ENCODE measurements at places on chromosomes 3 and 15. TPM values are rescaled to one million over a fixed set of nuclear protein-coding genes. Genes with fewer than 3 reads are reported as not detected.

WDR53 gene
- polyA plus RNA-seq, result 18.5 TPM

TM4SF18 gene
- polyA plus RNA-seq, result 29.8 TPM

DNA sequence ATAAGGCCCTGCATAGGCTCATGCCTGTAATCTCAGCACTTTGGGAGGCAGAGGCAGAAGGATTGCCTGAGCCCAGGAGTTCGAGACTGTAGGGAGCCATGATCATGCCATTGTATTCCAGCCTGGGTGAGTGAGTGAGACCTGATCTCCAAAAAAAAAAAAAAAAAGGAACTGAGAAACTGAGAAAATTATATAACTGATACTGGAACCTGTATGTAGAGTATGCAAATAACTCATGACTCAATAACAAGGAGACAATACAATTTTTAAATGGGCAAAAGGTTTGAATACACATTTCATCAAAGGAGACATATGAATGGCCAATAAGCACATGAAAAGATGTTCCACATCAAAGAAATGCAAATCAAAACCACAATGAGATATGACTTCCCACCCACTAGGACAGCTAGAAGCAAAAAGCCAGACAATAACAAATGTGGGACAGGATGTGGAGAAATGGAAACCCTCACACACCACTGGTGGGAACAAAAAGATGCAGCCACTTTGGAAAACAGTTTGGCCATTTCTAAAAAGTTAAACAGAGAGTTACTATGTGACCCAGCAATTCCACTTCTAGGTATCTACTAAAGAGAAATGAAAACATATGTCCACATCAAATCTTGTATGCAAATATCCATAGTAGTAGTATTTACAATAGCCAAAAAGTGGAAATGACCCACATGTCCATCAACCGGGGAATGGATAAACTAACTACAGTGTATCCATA, 70.7 kb downstream of the IQSEC1 start:
- no peak for DNase-seq

- DNase-seq, result no peak
These were observed 75.2 kb downstream of the RBMS3 start for GRCh38 chr3:29356062-29356461.

DNA sequence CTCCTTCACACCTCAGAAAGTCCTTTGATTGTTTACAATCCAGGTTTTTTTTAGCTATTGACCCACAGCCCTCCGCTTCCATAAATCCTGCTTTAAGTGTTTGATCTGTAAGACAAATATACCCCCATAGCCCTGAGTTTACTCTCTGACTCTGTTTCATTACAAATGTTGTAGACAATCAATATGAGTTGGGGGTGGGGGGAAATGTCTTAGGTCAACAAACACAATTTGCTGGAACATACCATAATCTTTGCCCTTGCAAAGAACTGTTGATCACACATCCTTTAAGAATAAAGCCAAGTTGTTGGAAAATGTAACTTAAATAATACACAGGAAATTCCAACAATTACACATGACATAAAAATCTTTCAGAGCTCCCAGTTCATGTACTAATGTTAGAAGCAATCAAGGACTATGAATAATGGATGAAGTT, 301.8 kb upstream of the SEMA6D start:
- DNase-seq, result peak; percentile 31

- no peak for DNase-seq
These were observed 158.4 kb upstream of the TPRG1 start for GRCh38 chr3:189013224-189013888.

DNA sequence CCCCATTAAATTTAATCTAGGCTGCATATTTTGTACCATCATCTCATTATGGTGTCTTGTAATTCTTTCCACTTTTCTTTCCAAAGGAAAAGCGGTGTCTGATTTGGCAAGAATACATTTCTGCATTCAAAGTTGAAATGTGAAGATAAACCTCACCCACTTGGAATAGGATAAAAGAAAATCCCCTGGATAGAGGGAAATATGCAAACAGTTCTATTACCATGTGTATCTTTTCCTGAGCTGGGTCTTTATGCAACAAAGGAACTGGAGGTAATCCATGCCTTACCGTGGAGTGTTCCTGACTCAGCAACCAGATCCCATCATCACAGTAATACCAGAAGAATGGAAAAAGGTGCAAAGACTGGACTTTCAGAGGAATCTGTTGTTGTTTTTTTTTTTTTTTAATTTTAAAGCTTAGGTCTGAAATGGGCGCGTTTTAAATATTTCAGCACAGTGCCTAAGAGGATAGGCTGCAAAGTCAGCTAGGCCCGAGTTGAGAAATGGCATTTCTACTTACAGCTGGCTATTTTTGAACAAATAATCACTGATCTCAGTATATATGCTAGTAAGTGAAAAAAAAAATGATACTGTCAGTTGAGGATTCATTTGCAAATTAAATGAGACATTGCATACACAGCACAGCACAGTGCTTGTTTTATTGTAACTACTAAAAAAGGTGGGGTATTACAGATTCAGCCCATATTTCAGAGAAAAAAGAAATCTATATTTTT, 55.5 kb upstream of the ADAMTS9 start:
- no peak for DNase-seq
